ENCODE measurements at places on chromosomes 3 and 15.

DNA sequence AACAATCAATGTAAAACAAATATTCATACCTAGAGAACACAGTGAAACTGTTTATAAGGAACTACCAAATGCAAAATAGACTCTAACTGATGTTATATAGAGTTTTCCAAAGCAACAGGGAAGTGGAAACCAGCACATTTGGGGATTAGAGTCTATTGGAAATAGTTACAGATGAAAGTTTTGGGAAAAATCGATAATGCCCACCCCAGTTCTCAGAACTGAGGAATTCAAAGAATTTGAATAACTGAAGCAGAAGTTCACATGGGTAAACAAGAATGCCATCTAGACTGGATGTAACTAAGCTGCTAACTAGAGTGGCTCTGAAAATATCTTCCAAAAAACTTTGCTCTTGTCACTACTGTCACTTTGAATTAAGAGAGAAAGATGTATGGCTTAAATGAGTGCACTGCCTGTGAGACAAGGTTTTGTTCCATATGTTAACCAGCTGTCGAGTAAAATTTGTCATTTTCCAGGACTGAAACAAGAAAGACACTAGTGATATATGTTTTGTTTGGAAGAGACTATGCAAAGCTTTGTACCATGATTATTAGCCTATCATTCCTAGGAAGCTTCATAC lies 9.2 kb upstream of the DENND4A start:
- no peak for DNase-seq

DNA sequence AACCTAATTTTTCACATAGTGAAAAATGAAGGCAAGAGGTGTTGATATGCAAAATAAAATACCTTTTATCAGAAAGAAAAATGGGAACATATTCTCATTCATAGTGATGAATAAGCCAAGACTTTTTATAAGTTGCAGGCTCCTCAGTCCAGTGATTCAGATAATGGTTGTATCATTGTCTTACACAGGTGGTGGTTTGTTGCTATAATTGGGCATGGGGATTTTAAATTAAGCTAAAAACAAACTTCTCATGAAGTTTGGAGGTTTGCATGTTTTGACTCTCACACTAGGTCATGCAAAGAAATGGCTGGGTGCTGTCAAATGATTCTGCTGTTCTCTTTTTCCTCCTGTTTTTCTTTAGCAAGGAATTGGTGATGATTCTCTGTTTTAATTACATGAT lies 60.8 kb upstream of the SKIL start:
- no peak for DNase-seq

DNA sequence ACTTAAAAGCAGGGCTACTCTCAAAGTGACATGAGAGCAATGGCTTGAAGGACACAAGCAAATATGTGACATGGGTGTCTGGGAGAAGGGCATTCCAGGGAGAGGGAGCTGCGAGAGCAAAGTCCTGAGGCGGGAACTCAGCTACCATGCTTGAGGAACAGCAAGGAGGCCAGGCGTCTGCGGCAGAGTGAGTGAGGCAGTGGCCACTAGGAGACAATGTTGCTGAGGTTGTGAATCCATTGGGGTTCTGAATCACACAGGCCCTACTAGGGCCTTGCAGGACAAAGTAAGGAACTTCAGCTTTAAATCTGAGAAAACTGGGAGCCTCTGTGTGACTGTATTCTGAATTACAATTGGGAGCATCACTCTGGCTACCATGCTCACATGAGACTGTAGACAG lies 94.1 kb upstream of the PRICKLE2 start:
- no peak for DNase-seq

DNA sequence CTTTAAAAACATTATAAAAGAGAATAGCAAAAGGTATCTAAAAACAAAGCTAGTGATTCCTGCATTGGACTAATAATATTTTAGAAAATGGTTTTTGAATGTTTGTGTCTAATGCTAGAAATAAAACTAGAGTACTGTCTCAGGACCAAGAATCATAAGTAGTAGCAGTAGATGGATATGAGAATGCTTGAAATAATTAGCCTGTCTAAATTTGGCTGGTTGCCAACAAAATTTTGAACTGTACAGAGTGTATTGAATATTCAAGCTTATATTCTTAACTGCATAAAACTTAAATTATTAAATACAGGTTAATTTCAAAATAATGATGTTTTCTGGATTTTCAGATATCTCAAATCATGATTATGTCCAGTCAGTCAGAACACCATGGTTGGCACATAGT lies 14.0 kb downstream of the ABHD5 start:
- DNase-seq = no peak

DNA sequence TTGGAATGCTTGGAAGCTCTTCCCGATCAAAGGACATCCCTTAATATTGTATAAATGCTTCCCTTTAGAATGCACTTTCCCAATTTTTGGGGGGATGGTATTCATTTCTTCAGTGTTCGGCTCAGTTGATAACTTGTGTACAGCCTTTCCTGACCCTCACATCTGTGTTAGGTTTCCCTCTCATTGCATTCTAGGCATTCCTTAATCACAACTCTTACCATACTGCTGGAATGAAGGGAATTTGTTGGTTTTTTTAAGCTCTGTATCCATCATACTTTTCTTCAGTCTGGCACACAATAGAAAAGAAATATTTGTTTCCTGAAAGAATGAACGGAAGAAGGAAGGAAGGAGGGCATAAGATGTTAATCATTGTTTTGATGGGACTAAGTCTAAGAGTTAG lies 119.5 kb downstream of the CHST2 start:
- DNase-seq = no peak

GRCh38 chr3:49661281-49661680 lies 12.9 kb upstream of the APEH start:
- DNase-seq = no peak

DNA sequence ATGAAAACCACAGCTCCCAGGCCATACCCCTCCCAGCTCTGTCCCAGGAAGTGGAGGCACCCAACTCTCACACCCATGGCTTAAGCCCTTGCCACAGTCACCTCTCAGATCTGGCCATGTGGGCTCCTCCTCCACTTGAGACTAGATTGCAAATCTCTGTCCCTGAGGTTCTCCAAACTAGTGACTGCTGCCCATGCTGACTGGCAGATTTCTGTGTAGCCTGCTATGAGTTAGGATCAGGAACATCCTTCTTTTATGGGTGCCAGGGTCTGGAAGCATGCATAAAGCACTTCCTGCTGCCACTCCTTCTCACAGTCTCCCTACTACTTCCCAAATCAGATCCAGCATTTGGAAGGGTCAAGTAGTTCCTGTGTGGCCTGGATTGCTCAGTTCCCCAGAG lies 59.6 kb upstream of the GOLIM4 start:
- DNase-seq = no peak

- no peak for DNase-seq
Observed at GRCh38 chr3:109994853-109995252, 657.5 kb upstream of the DPPA4 start.

- no peak for DNase-seq
Observed at GRCh38 chr3:133123636-133124035, 85.4 kb downstream of the TMEM108 start.

DNA sequence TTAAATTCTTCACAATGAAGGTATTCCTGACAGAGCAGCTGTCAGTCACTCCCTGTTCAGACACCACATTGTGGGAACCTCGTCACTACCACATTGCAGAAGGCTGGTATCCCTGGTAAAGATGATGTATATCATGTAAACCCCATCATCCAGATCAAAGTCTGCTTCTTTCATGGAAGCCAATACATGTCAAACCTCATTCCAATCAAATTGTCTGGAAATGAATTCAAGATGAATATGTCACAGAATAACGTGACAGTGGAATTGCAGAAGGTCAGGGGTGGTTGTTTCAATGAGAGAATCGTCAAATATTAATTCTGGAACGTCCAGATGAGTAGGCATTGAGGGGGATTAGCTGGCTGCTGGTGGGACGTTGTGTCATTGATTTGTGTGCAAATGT lies 4.2 kb downstream of the ZIC4 start:
- DNase-seq = no peak

- DNase-seq = no peak
Observed at GRCh38 chr3:152093901-152094300, 174.8 kb upstream of the MBNL1 start.

GRCh38 chr3:53998980-53999379 lies 107.3 kb upstream of the SELENOK start:
- DNase-seq = no peak

Data from AG09309 (cell line).